ENCODE measurements at places on chromosomes 5 and 9. TPM values are rescaled to one million over a fixed set of nuclear protein-coding genes. Genes with fewer than 3 reads are reported as not detected.

IFNE gene
- total RNA-seq: 2.9 TPM

ANKRD18B gene
- total RNA-seq: 10.9 TPM

ADCY2 gene
- not detected for total RNA-seq

B4GALT7 gene
- total RNA-seq: 25.7 TPM

ST6GALNAC6 gene
- 37.7 TPM for total RNA-seq

LOX gene
- 3.4 TPM for total RNA-seq

SERF1A gene
- total RNA-seq: 9.3 TPM

TSSK1B gene
- 0.14 TPM for total RNA-seq

SPINK5 gene
- total RNA-seq: 62.8 TPM

SHOC1 gene
- total RNA-seq: 0.19 TPM

SLC6A19 gene
- total RNA-seq: not detected

SURF1 gene
- total RNA-seq: 26.6 TPM

INSL4 gene
- total RNA-seq: 1.0 TPM

GPR151 gene
- total RNA-seq: not detected

BRINP1 gene
- not detected for total RNA-seq

FYB1 gene
- total RNA-seq: 3.6 TPM

PCDHGB5 gene
- 6.1 TPM for total RNA-seq

FOXD4L4 gene
- 0.19 TPM for total RNA-seq

CCL27 gene
- not detected for total RNA-seq

NAIP gene
- total RNA-seq: 2.0 TPM

FREM1 gene
- 0.05 TPM for total RNA-seq

AFAP1L1 gene
- total RNA-seq: 14.5 TPM

SCGB3A2 gene
- total RNA-seq: not detected

SPATA31E1 gene
- not detected for total RNA-seq

SLC2A8 gene
- 26.3 TPM for total RNA-seq

ENTR1 gene
- 48.5 TPM for total RNA-seq

PPWD1 gene
- total RNA-seq: 16.1 TPM

SLC9A3 gene
- 3.9 TPM for total RNA-seq

COL5A1 gene
- total RNA-seq: 16.2 TPM

SNCAIP gene
- total RNA-seq: 0.09 TPM

ADRB2 gene
- total RNA-seq: 29.5 TPM

TOR2A gene
- total RNA-seq: 17.7 TPM

OR2V1 gene
- total RNA-seq: not detected

SAXO1 gene
- total RNA-seq: not detected

ZNF366 gene
- total RNA-seq: not detected

TCF7 gene
- 0.85 TPM for total RNA-seq

SOX30 gene
- not detected for total RNA-seq

SLC4A9 gene
- total RNA-seq: not detected

GPR21 gene
- total RNA-seq: 0.28 TPM

RNF224 gene
- 0.35 TPM for total RNA-seq

IGFBPL1 gene
- 1.5 TPM for total RNA-seq

NIPAL4 gene
- 14.9 TPM for total RNA-seq

C7 gene
- total RNA-seq: not detected

PRRX2 gene
- total RNA-seq: 1.2 TPM

SPATA9 gene
- 0.28 TPM for total RNA-seq

RMRP gene
- 7,542 TPM for total RNA-seq

ASS1 gene
- 16.6 TPM for total RNA-seq

MFAP3 gene
- total RNA-seq: 24.5 TPM

IFNB1 gene
- total RNA-seq: not detected

ROR2 gene
- 0.85 TPM for total RNA-seq

HTR4 gene
- not detected for total RNA-seq

PCDHB6 gene
- total RNA-seq: 0.14 TPM

SLC6A18 gene
- total RNA-seq: not detected

OLFM1 gene
- not detected for total RNA-seq

EIF4E1B gene
- not detected for total RNA-seq

IFNK gene
- not detected for total RNA-seq

GPR150 gene
- not detected for total RNA-seq

GPX8 gene
- total RNA-seq: 26.2 TPM

LCN6 gene
- not detected for total RNA-seq

CFAP90 gene
- total RNA-seq: not detected

All from airway epithelial cell (primary cell).